ENCODE measurements at places on chromosomes 5 and 9. TPM values are rescaled to one million over a fixed set of nuclear protein-coding genes. Genes with fewer than 3 reads are reported as not detected.

KLF9 gene
- total RNA-seq = 6.3 TPM

PCDHB10 gene
- total RNA-seq = under 0.01 TPM

LECT2 gene
- total RNA-seq = not detected

PCDHGC3 gene
- 9.8 TPM for total RNA-seq

POLR1E gene
- 44.1 TPM for total RNA-seq

PAX5 gene
- total RNA-seq = under 0.01 TPM

CCIN gene
- not detected for total RNA-seq

RLN1 gene
- total RNA-seq = 1.3 TPM

TRIM7 gene
- total RNA-seq = 2.7 TPM

SHISAL2B gene
- total RNA-seq = not detected

DOCK8 gene
- 0.51 TPM for total RNA-seq

SH2D3C gene
- total RNA-seq = not detected

NEUROG1 gene
- total RNA-seq = not detected

C9orf153 gene
- not detected for total RNA-seq

ACTBL2 gene
- total RNA-seq = 2.2 TPM

HSPB3 gene
- total RNA-seq = not detected

ADAMTS2 gene
- total RNA-seq = 0.29 TPM

GABRA1 gene
- total RNA-seq = not detected

IL31RA gene
- total RNA-seq = 2.5 TPM

FIBCD1 gene
- 0.29 TPM for total RNA-seq

AIF1L gene
- 52.5 TPM for total RNA-seq

TEX48 gene
- not detected for total RNA-seq

GRM6 gene
- not detected for total RNA-seq

All from epithelial cell of proximal tubule (primary cell).